ENCODE measurements at places on chromosomes 4 and X.

DNA sequence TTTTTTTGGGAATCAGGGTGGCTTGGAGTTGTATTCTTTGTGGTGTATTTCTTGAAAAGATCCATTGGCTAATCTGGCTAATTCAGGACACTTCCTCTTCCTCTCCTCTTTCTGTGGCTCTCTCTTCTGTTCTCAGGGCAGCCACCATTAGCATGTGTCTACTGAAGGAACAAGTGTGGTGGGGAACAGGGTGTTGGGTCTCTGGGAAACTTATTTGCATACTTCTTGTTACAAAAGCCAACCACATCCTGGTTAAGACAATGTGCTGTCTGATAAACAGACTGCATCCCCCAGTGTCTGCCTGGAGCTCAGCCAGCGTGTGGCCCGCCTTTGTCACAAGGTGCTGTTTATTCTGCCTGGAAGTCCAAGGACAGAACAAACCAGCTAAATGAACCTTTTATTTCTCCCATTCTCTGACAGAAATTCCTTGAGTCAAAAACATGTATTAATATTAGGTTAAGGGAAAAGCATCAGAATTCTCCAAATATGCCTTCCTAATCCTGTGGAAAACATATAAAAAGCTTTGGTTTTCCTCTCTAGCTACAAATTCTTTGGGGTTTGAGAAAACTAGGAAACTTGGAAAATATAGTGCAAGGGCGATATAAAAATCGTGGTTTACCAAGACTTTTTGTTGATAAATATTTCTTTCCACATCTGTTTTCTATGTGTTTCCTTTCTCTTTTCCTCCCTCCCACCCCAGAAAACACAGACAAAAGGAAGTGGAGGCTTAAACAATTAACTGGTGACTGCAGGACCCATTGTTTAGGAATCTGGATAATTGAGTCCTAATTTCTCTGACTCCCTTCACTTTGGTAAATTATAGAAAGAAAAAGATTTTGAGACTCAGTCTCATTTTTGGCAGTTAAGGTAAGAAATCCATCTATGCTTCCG is 203.6 kb downstream of the SPRY1 start:
- peak; percentile 62 for DNase-seq

DNA sequence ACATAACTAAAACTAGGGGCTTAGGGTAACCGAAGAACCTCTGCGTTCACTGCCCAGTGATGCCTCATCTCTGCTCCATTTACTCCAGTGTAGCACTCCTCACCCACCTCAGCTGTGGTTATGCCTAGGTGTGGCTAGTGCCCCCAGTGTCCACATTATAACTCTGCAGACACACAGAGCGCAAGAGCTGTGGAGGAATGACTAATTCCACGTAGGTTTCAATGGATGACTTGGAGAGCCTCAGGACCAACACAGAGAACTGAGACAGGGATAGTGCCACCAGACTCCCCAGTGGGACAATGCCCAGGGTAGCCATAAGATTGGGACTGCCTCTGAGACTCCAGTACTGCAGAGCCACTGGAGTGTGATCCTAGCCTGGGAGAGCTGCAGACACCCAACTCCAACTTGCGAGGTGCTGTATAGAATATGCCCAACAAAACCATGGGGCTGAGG is 542.4 kb upstream of the DIPK2B start:
- no peak for DNase-seq

DNA sequence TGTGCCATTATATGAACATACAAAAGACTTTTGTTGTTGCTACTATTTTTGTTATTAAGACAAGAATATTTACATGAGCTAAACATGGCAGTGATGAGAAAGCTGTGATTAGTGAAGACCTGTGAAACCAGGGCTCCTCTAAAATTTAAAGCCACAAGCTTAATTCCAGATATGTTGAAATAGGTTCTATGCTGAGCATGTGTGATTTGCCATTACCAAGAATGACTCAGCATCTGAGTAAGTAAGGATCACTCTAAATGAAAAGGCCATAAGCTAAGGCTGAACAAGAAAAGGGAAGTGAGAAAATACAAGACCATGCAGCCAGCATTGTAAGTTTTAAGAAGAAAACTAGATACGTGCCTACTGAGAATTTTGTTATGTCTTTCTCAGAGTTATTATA is 75.9 kb upstream of the CAMK2D start:
- DNase-seq = no peak

DNA sequence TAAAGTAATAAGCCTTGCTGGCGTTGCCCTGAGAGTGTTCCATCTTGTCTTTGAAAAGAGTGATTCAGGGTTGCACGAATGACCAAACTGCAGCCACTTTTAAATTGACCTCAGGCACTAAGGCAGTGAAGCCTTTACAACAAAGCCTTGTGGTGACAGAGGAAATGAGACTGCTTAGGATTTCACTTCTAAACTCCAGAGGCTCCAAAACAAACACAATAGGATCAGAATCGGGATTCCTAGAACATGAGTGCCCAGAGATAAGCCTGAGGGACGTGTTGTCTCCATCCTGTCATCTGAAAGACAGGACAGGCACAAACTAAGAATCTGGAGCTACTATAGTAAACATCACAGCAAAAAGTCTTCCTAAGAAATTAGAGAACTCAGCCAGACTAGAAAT is 405.2 kb downstream of the PPARGC1A start:
- peak; percentile 38 for DNase-seq

DNA sequence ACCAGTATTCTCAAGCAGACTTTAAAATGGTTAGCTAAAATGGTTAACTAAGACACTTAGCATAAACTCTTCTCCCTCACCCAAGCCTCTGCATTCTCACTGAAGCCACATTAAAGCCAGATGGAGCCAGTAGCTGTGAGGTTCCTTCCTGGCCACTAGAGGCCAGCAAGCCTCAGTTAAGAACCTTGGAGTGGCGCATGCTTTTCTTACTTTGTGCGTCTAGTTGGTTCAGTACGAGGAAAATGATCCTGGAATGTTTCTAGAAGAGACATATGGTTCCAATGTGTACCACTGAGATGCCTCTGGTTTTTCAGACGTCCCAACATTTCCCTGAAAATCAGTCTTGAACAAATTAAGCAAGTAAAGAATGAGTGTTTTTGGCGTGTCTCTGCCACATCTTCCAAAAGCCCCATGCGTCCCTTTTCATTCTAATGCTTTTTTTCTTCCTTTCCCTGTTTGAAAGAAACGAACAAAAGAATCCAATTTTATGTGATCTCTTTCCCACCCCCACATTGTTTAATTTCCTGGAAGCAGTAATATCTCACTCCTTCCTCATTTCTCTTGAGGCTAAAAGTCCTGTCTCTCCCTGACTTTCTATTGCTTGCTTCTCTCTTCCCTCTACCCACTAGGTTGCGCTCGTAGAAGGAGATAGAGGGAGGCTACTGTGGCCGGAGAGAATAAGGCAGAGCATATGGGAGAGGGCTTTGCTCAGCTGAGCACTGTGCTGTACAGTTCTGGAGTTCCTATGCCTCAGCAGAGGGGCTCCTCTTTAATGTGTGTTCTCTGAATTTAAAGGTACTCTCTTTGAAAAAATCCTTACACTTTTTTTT is 82.9 kb upstream of the TAB3 start:
- peak; percentile 56 for DNase-seq

DNA sequence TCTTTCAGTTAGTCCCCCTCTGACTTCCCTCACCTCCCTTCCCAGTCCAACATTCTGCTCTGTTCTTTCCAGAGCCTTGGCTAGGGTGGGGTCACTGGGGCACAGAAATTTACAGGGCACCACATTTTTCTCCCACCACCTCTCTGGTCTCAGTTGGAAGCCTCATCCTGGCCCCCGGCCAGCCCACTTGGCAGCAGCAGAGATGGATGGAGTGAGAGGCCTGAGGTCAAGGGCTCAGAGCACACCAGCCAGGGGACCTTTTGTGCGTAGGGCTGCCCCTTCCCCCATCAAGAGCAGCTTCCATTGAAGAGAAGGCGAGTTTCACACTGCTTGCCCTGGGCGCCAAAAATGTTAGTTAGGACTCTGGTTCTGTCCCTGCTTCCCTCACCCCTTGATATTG is 230.9 kb downstream of the SOX3 start:
- no peak for DNase-seq

DNA sequence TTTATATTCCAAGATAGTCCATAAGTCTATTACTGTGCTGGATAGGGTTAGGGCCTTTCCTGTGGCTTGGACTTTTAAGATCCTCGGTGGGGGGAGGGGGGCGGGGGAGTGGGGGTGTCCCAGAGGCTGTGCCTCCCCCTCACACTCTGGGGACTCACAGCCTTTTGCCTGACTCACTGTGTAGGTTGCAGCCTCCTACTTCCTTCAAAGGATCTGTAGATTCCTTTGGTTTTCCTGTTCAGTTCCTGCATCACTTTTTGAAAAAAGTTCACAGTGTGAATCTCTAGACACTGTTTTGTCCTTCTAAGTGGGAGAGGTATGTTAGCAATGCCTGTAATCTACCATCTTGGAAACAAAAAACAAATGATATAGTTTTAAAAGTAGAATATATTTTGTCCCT is 999.9 kb downstream of the GLUD2 start:
- no peak for DNase-seq

- DNase-seq = no peak
Measured at GRCh38 chr4:1996866-1997611, 11.7 kb downstream of the NELFA start.

DNA sequence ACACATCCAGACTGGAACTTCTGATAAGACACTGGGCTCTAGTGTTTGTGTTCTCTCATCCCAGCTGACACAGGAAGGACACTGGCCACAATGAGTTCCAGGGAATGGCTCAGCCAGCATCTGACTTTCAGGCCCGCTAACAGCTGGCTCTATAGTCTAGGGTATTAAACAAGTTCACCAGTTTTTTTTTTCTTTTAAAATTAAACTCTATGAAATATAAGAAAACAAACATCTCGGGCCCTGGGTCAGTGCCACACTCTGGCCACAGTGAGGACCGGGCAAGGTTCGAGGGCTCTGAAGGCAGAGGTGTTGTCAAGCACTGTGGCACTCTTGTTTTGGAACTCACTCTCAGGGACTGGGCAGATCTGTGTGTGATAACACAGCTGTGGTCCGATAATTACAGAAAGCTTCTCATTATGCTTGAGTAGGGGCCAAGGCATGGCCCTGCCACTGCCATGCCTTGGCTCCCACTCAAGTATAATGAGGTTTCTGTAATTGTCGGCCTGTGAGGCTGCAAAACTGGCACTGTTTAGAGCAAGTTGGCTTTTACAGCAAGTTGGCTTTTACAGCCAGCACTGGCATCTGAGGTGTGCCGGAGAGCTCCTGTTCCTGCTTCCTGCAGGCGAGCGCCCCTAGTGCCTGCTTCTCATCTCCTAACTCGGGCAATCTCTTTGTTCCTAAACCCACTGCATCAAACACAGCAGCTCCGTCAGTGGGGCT is 62.8 kb downstream of the PPP1R2C start:
- DNase-seq = peak; percentile 85

Measured in neural progenitor cell (in vitro differentiated cells).